ENCODE measurements at places on chromosomes 11 and 22.

- no peak for DNase-seq
Observed at GRCh38 chr11:83427501-83427900, 141.3 kb upstream of the CCDC90B start.

GRCh38 chr11:124716591-124716990, 23.2 kb upstream of the NRGN start:
- DNase-seq = no peak

DNA sequence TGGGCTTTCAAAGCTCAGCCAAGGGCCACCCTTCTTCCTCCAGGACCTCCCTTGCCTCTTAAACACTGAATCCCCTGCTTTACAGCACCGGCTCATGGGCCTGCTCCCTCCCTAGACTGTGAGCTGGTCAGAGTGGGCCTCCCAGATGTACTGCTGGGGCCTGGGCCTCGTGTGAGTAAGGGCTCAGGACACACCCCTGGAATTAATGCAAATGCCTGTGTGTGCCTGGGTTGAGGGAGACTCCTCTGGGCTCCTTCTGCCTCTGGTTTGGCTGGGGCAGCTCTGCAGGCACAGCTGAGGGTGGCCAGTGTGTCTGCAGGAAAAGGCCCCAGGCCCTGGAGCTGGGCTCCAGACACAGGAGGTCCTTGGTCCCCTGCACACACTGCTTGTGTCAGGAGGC, 24.2 kb downstream of the ALX4 start:
- DNase-seq = no peak

DNA sequence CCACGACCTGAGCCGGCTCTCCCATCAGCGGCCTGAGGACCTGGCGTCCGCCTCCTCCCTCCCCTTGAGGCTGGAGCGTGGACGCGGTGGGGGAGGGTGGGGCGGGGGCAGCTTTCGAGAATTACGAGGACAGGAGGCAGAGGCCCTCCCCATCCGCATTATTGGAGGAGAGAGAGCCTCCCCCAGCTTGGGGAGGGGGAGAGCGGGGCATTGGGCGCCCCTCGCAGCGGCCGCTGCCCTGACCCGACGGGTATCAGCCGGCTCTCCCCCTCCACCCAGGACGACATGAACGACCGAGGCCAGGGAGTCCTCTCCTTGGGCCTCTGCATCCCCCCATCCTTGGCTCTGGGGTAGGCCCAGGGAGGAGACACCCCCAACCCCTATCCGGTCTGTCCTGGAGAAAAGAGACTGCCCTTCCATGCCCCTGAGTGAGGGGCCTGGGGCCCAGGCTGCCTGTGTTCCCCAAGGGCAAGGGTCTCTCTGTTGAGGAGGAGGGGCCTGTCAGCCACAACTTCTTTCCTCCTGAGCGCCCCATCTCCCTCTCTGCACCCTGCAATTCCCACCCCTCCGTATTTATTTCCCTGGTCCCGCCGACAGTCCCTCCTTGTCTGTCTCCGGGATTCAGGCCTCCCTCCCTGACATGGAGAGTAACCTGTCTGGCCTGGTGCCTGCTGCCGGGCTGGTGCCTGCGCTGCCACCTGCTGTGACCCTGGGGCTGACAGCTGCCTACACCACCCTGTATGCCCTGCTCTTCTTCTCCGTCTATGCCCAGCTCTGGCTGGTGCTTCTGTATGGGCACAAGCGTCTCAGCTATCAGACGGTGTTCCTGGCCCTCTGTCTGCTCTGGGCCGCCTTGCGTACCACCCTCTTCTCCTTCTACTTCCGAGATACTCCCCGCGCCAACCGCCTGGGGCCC, 495 bp downstream of the GPR137 start:
- DNase-seq = no peak

GRCh38 chr22:17955590-17956379, 68.6 kb downstream of the MICAL3 start:
- no peak for DNase-seq

- no peak for DNase-seq
Observed at GRCh38 chr22:35377735-35378134, 3.2 kb upstream of the HMOX1 start.

DNA sequence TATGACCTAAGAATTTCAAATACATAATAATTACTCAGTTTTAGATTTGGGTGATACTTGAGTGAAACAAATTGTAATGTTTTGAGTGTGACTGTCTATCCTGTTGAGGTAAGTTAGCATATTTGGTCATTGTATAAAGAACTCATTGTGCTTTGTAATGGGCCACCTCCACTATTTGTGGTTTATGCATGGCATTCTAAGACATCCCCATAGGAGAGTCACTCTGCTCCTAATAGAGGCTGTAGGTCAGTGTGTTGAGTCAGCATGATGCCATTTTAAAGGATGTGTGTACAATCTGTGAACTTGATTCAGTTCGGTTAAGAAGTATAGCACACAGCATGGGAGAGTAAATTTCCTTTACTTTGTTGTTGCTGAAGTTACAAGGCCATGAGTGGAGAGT, 1112.4 kb downstream of the JRKL start:
- no peak for DNase-seq

GRCh38 chr22:33325232-33326004, 267.2 kb upstream of the SYN3 start:
- no peak for DNase-seq

- DNase-seq = no peak
Observed at GRCh38 chr11:112366777-112367176, 106.1 kb upstream of the PLET1 start.

DNA sequence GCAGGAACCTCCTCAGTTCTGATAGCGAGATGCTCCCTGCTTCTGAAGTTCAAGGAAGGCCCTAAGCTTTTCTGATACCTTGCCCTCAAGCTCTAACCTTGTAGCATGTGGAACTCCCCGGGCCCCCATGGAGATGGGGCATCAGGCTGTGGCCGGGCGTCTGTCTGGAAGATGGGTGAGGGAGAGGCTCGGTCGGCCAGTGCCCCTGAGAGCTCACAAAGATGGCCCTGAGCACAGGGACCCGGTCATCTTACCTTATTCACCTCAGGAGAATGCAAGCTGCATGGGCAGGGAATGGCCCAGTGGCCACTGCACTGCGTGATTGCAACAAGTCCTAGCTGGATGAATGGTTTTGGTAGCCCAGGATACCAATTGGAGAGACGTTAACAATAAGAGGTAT, 830.3 kb downstream of the TBC1D22A start:
- DNase-seq = no peak

DNA sequence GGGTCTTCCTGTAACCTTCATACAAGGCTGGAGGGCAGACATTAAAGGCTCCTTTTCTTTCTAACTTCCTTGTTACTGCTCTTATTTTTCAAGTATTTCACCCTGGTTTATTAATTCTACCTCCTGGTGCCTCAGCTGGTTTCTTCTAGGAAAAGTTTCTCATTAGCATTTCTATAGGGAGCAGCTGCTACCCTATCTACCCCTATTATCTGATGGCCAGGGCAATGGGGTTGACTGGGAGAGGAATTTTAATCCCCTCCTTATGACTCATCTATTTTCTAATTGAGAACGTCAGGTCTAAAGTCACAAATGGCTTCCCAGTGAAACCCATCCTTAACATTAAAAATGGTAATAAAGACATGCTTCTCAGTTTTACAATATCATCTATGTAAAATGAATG, 5.0 kb downstream of the MAP6 start:
- DNase-seq = no peak

All from activated naive CD4-positive, alpha-beta T cell (primary cell).